ENCODE measurements at places on chromosomes 6 and 20.

DNA sequence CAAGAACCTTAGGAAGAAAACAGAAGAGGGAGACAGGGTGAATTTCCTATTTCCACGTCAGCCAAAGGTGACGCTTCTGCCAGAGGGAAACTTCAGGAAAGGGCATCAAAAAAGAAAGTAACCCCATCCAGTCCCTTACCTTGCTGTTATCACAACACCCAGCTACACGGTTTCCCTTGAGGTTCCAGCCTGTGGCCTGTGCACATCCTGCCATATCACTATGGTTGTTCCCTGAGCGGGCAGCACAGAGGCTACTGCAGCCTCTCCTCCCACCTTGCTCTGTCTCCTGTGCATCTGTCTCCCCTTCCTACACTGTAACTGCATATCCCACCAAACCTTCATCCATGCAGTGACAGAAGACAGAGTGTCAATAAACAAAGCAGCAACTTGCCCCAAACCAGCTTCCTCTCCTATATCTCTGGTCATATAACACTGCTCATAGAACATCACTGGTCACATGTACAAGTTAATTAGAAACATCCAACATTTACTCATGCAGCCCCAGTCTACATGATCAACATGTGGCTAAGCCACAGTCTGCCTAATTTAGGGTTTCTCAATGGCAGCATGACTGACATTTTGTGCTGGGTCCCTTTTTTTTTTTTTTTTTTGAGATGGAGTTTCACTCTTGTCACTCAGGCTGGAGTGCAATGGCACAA lies 54.7 kb downstream of the GFOD1 start:
- ATAC-seq, result no peak

DNA sequence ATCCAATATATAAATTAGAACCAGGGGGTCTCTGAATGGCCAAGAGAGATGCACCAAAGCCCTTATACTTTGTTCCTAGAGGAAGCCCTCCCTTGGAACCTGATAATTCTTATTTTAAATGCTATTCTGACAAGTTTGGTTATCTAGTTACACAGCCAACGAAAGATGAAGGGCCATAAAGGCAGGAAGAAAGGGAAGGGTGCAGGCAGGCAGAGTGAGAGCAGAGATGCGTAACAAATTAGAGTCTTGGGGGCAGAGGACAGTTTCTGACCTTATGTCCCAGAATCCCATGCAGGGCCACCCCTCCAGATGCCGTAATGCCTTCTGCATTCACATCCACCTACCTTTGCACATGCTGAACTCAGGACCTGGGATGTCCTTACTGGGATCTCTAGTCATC lies 344.6 kb upstream of the ARID1B start:
- no peak for ATAC-seq

GRCh38 chr20:60203451-60203850 lies 245.2 kb downstream of the CDH26 start:
- ATAC-seq, result no peak

GRCh38 chr6:22062807-22063408 lies 233.9 kb downstream of the PRL start:
- peak; percentile 81 for ATAC-seq

DNA sequence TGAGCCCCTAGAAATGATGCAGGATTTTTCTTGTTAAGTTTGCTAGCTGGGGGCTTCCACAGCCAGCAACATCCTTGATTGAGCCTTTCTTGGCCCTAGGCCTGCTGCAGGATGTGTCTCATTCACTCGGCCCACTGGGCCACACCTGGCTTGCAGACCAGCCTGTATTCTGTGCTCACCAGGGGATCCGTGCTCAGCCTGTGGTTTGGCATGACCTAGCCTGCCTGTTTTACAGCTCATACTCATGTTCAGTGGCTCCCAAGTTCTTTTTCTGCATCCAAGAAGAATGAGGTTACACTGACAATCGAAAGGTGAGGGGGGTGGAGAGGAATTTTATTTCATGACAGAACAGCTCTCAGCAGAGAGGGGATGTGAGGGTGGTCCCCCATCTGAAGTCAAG lies 263.4 kb downstream of the RIMS1 start:
- ATAC-seq, result no peak

- ATAC-seq, result no peak
These were observed 155.2 kb upstream of the VGLL2 start for GRCh38 chr6:117110146-117110545.

GRCh38 chr6:34132486-34133185 lies 13.3 kb downstream of the GRM4 start:
- ATAC-seq, result no peak

GRCh38 chr6:215335-216034 lies 76.8 kb upstream of the DUSP22 start:
- ATAC-seq, result no peak

DNA sequence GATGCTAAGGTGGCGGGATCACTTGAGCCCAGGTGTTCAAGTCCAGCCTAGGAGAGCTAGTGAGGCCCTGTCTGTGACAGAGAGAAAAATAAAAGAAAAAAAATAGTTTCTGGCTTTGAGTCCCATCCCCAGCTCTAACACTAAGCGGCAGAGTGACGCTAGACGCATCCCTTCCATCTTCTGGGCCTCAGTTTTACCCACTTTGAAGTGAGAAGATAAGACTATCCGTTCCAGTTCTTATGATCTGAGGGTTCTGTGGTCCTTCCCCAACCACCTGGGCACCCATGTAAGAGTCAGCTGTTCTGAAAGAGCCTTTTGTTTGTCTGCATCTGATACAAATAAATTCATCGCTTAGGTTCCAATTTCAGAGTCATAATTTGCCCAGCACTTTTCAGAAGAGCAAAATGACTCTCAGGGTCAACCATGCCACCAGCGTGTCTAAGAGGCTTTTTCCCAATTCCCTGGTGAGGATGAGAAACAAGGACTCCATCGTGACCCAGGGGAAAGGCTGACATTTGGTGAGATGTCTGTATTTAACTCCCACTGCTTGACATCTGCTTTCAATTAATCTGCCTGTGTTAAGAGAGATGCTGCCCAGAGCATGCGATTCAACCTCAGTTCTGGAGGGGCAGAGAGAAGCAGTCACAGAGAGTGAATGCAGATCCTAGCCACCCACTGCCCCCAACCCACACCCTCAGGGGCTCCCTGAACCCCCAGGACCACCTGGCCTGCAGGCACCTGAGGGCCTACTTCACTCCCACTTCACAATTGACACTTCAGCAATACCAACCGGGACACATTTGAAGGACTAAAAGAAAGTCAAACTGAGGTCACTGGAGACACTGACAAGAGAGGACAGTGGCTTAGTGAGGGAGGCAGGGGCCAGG lies 131.6 kb upstream of the TOP1 start:
- ATAC-seq, result no peak

- ATAC-seq, result no peak
These were observed 126.0 kb downstream of the BMP7 start for GRCh38 chr20:57140416-57140965.

All from stimulated activated memory B cell treated with anti-CD40 and anti-IgM and Interleukin-4, amounts not matched to agents 10 μg/mL and 1 μg/mL and 100 μg/mL, for 72 hours (primary cell).